MM.1S (cell line): ENCODE measurements at places on chromosomes 7 and 10.

DNA sequence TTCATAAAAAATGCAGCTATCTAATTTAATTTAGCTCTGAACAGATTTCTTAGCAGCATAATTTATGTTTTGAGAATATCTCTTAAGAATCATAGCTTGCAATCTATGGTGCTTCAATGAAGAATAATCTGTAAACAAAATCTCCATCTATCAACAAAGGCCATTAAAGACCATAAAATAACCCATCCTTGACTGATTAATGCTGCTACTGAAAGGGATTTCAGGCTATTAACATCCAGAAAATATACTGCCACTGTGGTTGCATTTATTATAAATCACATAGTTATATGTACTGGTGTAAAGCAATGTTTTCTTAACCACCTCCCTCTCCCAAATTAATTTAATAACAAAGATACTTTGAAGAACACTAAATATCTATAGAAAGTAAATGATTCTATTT is 191.6 kb downstream of the PCDH15 start:
- H3K36me3 ChIP-seq: no peaks in the 10 kb centered on the region
- H3K27ac ChIP-seq: no peak overlapping the region
- no peaks in the 10 kb centered on the region for H3K4me1 ChIP-seq
- no peak for DNase-seq
- H3K4me3 ChIP-seq: no peak overlapping the region

DNA sequence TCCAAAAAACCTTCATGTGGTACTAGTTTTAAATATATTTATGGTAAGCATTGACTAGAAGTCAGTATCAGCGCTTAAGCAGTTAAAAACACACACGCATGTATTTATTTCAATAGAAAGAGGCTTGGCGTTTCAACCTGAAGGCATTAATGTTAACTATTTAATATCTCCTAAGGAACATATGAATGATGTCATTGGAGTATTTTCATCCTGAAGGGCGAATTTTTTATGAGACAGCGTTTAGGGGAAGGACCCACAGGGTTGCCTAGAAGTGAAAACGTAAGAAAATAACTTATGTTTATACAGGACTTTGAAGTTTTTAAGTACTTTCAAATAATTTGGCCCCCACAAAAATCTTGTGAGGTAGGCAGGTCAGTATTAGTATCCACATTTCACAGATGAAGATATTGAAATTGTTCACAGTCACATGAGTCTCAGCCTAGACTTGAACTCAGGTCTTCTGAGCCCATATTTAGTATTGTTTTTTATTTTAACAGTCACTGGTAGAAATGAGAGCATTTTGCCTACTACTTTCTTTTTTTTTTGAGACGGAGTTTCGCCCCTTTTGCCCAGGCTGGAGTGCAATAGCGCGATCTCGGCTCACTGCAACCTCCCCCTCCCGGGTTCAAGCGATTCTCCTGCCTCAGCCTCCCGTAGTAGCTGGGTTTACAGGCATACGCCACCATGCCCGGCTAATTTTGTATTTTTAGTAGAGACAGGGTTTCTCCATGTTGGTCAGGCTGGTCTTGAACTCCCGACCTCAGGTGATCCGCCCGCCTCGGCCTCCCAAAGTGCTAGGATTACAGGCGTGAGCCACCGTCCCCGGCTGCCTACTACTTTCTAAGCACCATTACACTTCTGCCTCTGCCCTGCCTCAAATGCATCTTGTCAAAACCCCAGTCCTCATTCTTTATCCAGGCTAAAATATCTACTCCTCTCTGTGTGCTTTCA is 1.8 kb downstream of the SLK start:
- DNase-seq: peak; percentile 12
- H3K36me3 ChIP-seq: no peaks in the 10 kb centered on the region; the same call in 1 of the 2 replicates
- H3K27me3 ChIP-seq: no peaks in the 10 kb centered on the region
- H3K27ac ChIP-seq: no peak overlapping the region
- H3K4me3 ChIP-seq: peak overlapping the region; percentile 84
- H3K4me1 ChIP-seq: no peaks in the 10 kb centered on the region

DNA sequence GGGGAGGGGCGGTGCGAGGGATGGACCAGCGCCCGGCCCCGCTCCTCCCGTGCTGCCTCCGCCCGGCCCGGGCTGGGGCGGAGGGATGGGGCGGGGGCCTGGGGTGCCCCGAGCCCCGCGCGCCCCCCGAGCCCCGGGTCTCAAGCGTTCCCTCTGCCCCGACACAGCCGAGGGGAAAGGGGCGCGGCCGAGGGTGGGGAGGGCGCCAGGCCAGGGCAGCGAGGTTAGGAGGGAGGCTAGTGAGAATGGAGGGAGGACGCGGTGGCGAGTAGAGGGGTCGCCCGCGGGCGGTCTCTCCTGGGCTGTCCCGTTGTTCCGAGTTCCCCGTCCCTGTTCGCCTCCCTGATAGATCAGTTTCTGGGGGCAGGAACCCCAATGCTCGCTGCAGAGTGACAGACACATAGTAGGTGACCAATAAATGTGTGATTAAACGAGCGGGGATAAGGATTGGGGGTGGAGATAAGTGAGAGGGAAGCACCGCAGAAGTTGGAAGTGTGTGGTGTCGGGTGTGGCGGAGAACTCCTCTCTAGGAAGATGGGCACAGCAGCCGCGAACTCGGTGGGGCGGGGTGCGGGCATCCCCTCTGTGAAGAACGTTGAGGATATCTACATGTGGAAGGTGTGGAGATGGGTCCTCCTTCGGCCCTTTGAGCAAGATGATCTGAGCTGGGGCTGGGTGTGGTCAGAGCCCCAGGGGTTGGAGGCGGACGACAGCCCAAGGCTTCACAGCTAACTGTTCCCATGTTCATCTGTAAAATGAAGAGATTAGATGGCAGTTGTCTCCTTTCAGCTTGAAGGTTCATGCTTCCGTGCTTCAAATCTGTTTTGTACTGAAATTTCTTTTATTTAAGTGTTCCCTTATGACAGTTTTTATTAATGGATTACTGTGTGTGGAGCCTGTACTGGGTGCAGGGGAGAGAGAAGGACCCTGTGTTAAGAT is 580 bp downstream of the ZNF775 start:
- peak overlapping the region; percentile 89 for H3K27ac ChIP-seq
- H3K27me3 ChIP-seq: no peaks in the 10 kb centered on the region
- H3K4me3 ChIP-seq: peak overlapping the region; percentile 87
- H3K4me1 ChIP-seq: peaks cover 82% of the 10 kb centered on the region
- peak; percentile 67 for DNase-seq

GRCh38 chr7:96224685-96225084 is 97.2 kb downstream of the SLC25A13 start:
- no peaks in the 10 kb centered on the region for H3K36me3 ChIP-seq
- no peaks in the 10 kb centered on the region for H3K4me1 ChIP-seq
- no peak overlapping the region for H3K4me3 ChIP-seq
- H3K27ac ChIP-seq: no peak overlapping the region

DNA sequence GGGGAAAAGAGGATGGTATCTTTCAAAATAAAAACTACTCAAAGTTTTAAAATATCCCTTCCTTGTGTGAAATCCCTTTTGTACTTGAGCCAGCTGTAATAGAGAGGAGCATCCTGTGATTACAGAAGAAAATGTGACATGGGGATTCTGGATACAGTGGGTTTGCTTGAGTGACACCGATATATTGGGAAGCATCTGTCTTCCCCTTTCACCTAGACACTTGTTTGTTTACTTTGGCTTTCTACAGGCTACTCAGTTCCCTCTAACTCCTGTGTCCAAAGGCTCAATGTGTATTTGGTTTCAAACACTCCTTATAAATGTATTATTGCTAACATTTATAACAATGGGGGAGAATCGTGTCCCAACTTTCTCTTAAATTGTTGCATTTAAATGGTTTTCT is 24.4 kb downstream of the CPED1 start:
- H3K36me3 ChIP-seq: no peaks in the 10 kb centered on the region
- H3K27me3 ChIP-seq: no peaks in the 10 kb centered on the region
- DNase-seq: no peak
- H3K27ac ChIP-seq: no peak overlapping the region
- H3K4me1 ChIP-seq: peaks cover 4% of the 10 kb centered on the region
- no peak overlapping the region for H3K4me3 ChIP-seq

DNA sequence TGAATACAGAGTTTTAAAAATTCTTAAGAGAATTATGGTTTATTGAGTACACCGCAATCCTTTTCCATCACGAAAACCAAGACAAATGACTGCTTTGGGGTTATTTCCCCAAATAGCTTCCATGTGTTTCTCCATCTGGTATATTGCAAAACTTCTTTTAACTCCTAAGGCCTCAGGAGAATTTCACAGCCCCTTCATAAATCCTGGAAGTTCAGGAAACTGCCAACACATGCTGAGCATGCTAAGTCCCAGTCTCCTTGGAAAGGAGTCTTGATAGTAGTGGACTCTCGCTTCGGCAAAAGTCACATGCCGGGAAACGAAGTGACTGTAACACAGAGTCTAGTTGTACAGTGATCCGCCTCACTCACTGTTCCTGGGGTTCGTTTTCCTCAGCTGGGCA is 88.1 kb upstream of the RSU1 start:
- H3K27ac ChIP-seq: no peak overlapping the region
- H3K27me3 ChIP-seq: no peaks in the 10 kb centered on the region
- H3K4me3 ChIP-seq: no peak overlapping the region
- H3K4me1 ChIP-seq: no peaks in the 10 kb centered on the region

GRCh38 chr7:115008465-115009114 is 86.7 kb downstream of the MDFIC start:
- peak; percentile 21 for DNase-seq
- peak overlapping the region; percentile 43; the same call in 1 of the 2 replicates for H3K27ac ChIP-seq
- peak overlapping the region; percentile 3; the same call in 1 of the 2 replicates for H3K4me3 ChIP-seq
- H3K27me3 ChIP-seq: no peaks in the 10 kb centered on the region
- no peaks in the 10 kb centered on the region for H3K36me3 ChIP-seq

- H3K27me3 ChIP-seq: no peaks in the 10 kb centered on the region
- peaks cover 29% of the 10 kb centered on the region for H3K4me1 ChIP-seq
- peak overlapping the region; percentile 94 for H3K27ac ChIP-seq
- peak; percentile 95 for DNase-seq
Measured at GRCh38 chr7:68321076-68321639, 1277.1 kb upstream of the AUTS2 start.

DNA sequence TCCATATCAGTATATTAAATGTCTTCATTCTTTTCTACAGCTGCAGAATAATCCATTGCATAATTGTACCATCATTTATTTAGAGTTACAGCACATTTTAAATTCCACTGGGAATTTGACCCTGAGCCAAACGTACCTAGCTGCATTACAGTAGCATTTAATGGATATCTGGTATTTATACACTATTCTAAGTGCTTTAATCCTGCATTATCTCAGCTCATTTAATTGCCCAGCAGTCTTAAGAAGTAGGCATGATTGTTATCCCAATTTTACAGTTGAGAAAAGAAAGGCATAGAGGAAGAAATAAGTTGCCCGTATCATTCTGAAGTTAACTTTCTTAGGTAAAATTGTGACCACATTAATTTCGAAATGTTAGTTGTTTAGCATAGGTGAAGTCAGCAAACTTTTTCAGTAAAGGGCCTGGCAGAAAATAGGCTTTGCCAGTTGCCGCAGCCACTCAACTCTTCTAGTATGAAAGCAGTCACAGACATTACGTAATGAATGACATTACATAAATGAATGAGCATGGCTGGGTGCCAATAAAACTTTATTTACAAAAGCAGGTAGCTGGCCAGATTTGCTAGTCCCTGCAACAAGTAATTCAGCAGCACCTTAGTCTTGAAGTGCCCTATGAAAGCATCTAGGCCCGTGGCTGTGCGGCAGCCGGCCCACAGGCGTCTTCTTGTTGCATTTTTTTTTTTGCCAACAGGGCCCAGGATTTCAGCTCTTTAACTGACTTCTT is 30.0 kb downstream of the GUSB start:
- H3K4me3 ChIP-seq: no peak overlapping the region
- no peaks in the 10 kb centered on the region for H3K4me1 ChIP-seq
- no peaks in the 10 kb centered on the region for H3K27me3 ChIP-seq
- DNase-seq: no peak

DNA sequence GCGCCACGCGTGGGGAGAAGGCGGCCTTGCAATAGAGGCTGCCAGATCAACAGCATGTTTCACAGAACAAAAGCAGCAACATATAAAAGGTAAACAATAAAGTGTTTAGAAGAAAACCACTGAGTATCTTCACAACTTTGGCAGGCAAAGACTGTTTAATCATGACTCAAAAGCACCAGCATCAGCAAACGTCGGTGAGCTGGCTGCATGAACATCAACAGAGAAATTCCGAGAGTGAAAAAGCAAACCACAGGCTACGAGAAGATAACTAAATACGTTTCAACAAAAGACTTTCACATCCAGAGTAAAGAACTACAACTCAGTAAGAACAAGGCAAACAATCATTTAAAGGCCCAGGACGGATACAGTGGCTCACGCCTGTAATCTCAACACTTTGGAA is 172.0 kb downstream of the MAD1L1 start:
- no peaks in the 10 kb centered on the region for H3K36me3 ChIP-seq
- H3K27me3 ChIP-seq: no peaks in the 10 kb centered on the region
- no peak for DNase-seq
- H3K27ac ChIP-seq: no peak overlapping the region
- H3K4me1 ChIP-seq: no peaks in the 10 kb centered on the region
- no peak overlapping the region for H3K4me3 ChIP-seq

DNA sequence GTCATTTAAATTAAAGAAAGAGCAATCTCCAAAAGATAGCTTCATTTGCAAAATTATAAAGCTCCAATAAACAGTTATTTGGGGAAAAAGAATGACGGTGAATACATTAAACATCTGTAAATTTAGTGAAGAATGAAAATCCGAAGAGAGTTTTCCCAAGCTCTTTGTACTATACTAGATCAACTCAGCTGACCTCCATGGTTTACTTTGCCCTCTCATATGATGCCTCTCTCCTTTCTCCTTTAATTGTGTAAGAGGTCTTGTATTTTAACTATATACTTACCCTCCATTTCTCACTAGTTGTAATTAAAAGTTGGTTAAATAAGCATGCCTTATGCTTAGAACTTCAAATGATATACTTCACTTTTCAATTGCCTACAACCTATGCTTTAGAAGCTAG is 125.8 kb downstream of the CACNA2D1 start:
- no peaks in the 10 kb centered on the region for H3K27me3 ChIP-seq
- no peaks in the 10 kb centered on the region for H3K36me3 ChIP-seq
- H3K27ac ChIP-seq: no peak overlapping the region
- DNase-seq: no peak
- no peaks in the 10 kb centered on the region for H3K4me1 ChIP-seq
- no peak overlapping the region for H3K4me3 ChIP-seq

GRCh38 chr7:121037957-121038716 is 49.6 kb downstream of the CPED1 start:
- H3K4me3 ChIP-seq: no peak overlapping the region
- no peaks in the 10 kb centered on the region for H3K4me1 ChIP-seq
- no peaks in the 10 kb centered on the region for H3K27me3 ChIP-seq
- H3K27ac ChIP-seq: no peak overlapping the region

DNA sequence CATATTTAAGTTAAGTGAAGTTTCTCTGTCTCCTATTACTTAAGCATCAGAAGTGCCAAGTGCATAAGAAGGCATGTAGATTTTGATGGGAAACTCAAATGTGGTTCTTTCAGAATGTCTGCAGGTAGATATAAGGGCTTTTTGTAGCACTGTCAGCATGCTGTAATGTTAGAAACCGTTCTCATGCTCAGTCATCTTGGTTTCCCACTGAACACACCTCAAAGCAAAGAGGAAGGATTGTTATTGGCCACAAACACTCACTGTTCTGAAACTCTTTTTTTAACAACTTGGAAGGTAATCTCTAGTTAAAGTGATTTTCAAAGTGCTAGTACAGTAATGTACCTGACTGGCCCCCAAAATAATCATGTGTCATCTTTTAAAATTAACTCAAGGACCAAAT is 126.0 kb downstream of the AASS start:
- H3K27me3 ChIP-seq: no peaks in the 10 kb centered on the region
- peak; percentile 87 for DNase-seq
- no peak overlapping the region for H3K4me3 ChIP-seq
